ENCODE measurements at places on chromosomes 16 and 17.

- no peak overlapping the region for H3K4me3 ChIP-seq
- no peak overlapping the region for H3K27ac ChIP-seq
- H3K36me3 ChIP-seq: no peaks in the 10 kb centered on the region
- H3K27me3 ChIP-seq: no peaks in the 10 kb centered on the region
- no peak for DNase-seq
- H3K4me1 ChIP-seq: no peaks in the 10 kb centered on the region
Measured at GRCh38 chr16:55033225-55034156, 102.8 kb downstream of the IRX5 start.

DNA sequence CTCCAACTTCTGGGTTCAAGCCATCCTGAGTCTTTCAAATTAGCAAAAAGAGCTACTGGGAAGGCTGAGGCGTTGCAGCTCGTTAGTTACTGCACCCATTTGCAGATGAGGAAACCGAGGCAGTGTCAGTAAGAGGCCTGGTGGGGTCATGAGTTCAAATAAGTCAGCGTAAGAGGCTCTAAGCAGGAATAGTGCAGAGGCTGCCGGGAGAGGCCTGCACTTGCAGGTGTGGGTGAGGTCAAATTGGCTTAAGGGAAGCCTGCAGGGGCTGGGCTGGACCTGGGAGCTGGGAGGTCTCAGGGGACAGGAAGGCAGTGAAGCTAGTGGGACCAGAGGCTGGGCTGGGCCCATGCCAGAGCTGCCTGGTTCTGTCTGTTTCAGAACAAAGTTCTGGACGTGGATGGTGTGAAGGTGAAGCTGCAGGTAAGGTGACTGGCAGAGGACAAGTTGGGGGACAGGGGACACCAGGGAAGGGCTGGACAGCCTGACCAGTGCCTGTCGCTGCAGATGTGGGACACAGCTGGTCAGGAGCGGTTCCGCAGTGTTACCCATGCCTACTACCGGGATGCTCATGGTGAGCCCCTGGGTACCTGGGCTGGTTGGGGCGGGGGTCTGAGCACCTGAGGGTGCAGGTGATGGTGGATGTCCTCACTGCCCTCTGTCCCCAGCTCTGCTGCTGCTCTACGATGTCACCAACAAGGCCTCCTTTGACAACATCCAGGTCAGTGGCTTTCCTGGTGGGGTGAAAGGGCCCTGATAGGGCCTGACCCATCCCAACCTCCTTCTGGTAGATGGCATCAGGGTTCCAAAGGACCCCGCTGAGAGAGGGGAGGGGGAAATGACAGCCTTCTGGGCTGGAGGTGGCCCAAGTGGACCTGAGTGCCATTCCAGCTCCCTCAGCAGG is 3.0 kb downstream of the RAB26 start:
- H3K4me3 ChIP-seq: no peak overlapping the region
- peaks cover 76% of the 10 kb centered on the region for H3K4me1 ChIP-seq
- H3K27me3 ChIP-seq: no peaks in the 10 kb centered on the region

DNA sequence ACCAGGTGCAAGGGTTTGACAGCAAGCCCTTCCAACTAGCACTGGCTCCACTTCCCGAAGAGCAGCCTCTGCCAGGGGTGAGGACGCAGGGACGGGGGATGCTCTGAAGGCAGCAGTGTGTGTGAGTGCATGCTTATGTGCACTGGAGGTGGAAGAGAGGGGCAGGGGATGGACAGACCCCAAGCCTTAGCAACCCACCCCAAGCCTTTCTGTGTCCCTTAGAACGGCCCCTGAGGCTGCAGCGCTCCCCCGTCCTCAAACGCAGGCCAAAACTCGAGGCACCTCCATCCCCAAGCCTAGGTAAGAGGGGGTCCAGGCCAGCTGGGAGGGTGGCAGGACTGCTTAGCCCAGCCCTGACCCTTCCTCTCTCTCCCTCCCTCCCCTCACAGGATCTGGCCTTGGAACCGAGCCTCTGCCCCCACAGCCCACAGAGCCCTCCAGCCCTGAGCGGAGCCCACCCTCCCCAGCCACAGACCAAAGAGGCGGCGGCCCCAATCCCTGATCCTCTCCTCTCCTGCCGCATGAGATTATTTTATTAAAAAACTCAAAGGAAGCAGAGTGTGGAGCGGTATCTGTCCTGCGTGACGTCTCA is 2.9 kb downstream of the ACD start:
- no peaks in the 10 kb centered on the region for H3K36me3 ChIP-seq
- H3K4me1 ChIP-seq: no peaks in the 10 kb centered on the region
- H3K27me3 ChIP-seq: peaks cover 7% of the 10 kb centered on the region
- H3K4me3 ChIP-seq: no peak overlapping the region
- H3K27ac ChIP-seq: no peak overlapping the region

- H3K27ac ChIP-seq: no peak overlapping the region
- H3K36me3 ChIP-seq: peaks cover 51% of the 10 kb centered on the region
- H3K4me3 ChIP-seq: no peak overlapping the region
Measured at GRCh38 chr17:1058423-1059130, 61.6 kb downstream of the TIMM22 start.

DNA sequence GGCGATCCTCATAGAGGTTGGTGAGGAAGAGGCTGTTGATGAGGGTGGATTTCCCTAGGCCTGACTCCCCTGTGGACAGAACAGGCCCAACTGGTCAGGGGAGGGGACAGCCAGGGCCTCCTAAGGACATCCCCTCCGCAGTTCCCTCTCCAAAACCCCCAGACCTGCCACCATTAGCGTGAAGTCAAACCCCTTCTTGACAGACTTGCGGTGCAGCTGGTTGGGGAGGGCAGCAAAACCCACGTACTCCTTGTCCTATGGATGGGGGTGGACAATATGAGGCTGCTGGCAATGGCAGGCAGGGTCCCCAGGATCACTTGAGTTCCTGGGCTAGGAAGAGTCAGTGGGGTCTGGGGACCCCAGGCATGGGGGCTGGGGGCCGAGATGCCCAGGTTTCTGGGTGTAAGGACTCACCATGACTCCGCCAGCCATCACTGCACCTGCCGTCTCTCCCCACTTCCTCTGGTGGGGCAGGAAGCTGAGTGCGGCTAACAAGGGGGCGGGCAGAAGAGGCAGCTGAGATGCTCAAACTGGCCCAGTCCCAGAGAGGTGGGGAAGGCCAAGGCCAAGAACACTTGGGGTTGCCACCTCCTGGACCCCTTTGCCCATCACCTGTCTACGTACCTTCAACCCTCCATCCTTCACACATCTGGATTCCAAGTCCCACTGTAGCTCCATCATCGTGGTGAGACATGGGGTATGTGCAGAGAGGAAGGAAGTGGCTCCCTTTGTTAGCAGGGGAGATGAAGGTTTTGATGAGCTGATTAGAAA is at the start of gene SEPTIN1:
SEPTIN1 (minus strand) TSS at position 451 of the 771 bp plus-strand sequence; CDS start at position 432, 19 bp downstream.
- no peak within 1 kb of the TSS for H3K4me3 ChIP-seq
- no peaks in the 10 kb centered on the region for H3K36me3 ChIP-seq
- peaks cover 10% of the 10 kb centered on the region for H3K4me1 ChIP-seq

DNA sequence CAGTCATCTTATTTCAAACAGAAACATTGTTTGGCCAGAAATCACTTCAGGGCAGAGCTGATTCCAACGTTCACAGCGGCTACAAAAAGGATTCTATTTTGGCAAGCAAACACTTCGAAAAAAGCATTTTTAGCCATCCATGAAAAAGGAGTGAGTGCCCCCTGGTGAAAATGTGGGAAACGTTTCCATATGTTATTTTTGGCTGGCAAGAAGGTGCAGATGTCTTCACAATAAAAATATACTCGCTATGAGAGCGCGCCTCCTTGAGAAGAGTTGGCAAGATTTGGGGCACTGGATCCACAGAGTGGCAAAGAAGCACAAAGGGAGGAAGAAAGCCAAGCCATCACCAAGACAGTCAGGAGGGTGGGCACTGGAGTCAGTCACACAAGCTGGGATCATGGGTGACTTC is 191.1 kb downstream of the CHD9NB start:
- no peaks in the 10 kb centered on the region for H3K27me3 ChIP-seq
- no peaks in the 10 kb centered on the region for H3K4me1 ChIP-seq
- H3K4me3 ChIP-seq: no peak overlapping the region
- H3K27ac ChIP-seq: no peak overlapping the region
- no peak for DNase-seq

- no peaks in the 10 kb centered on the region for H3K36me3 ChIP-seq
- peak; percentile 67 for DNase-seq
- no peaks in the 10 kb centered on the region for H3K27me3 ChIP-seq
- H3K4me3 ChIP-seq: no peak overlapping the region
- peaks cover 14% of the 10 kb centered on the region for H3K4me1 ChIP-seq
Measured at GRCh38 chr16:73794994-73795393, 501.6 kb upstream of the PSMD7 start.

GRCh38 chr16:66515596-66516508 is 34.1 kb downstream of the TK2 start:
- no peaks in the 10 kb centered on the region for H3K4me1 ChIP-seq
- no peaks in the 10 kb centered on the region for H3K27me3 ChIP-seq
- peak overlapping the region; percentile 98 for H3K27ac ChIP-seq

DNA sequence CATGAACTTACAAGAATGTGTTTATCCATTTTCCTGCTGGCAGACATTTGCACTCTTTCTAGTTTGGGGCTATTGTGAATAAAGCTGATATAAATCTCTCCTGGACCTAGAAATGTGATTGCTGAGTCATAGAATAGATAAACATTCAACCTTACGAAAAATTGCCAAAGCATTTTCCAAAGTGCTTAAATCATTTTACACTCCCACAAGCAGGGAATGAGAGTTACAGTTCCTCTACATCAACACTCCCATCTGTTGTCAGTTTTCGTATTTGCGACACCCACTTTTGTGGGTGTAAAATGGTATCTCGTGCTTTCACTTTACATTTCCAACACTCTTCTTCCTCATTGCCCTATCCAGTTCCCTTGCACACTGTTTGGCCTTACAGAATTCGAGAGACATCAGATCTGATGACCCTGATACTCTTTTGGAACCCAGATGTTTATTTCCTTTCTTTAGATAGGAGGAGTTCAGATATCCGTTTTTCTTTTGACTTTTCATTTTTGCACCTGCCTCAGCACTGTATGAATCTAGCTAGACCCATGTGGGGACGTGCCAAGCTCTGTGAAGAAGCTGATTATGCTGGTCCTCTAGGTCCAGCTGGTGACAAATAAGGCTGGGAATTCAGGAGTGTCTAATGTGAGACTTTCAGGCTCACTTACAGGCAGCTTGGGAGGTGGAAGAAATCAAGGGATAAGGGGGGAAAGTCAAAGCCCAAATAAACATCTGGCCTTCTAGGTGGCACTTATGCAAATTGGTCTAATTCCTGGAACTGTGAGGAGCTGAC is 14.0 kb downstream of the SOX9 start:
- H3K4me3 ChIP-seq: no peak overlapping the region
- no peaks in the 10 kb centered on the region for H3K4me1 ChIP-seq
- no peak overlapping the region for H3K27ac ChIP-seq
- no peaks in the 10 kb centered on the region for H3K36me3 ChIP-seq
- no peak for DNase-seq

- H3K4me3 ChIP-seq: no peak overlapping the region
- no peak for DNase-seq
- H3K27me3 ChIP-seq: no peaks in the 10 kb centered on the region
- H3K27ac ChIP-seq: no peak overlapping the region
Measured at GRCh38 chr17:48155889-48156611, 48.5 kb downstream of the SNX11 start.

DNA sequence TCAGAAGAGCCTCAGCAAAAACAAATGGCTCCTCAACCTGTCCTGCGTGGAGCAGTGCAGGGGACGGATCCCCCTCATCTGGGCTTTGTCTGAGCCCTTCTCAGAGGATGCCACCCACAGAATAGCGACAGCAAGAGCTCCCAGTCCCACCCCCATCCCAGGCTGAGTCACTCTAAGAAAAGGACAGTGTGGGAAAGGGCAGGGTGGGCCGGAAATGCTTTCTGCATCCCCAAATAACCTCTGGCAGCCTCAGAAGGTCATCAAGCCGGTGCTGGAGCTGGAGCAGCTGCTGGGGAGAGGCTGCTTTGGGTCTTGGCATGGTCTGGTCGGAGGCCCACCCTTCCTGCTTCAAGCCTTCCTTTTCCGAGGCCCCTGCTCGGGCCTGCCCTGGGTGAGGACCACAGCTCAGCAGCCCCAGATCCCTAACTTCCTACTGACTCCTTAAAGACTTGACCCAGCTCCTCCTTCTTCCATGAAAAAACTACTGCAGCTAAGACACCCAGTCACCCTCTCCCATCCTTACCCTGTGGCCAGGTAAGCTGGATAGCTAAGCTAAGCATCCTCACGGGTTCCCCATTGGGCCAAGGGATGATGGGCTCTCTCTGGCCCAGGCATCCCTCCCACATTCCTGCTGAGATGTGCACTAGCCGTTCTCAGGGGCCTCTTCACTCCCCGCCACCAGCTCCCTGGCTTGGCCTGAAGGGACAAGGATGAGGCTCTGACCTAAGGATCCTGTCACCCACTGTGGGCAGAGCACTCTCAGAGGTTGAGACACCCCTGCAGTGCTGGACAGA is 8.7 kb downstream of the SLC12A4 start:
- H3K4me1 ChIP-seq: no peaks in the 10 kb centered on the region
- peak overlapping the region; percentile 99 for H3K27ac ChIP-seq
- H3K36me3 ChIP-seq: peaks cover 88% of the 10 kb centered on the region

- H3K27ac ChIP-seq: no peak within 1 kb of the TSS
- H3K4me3 ChIP-seq: no peak within 1 kb of the TSS
- no peaks in the 10 kb centered on the region for H3K36me3 ChIP-seq
- peak; percentile 59 for DNase-seq
- no peaks in the 10 kb centered on the region for H3K4me1 ChIP-seq
Measured at GRCh38 chr17:18377437-18378204, at the start of gene EVPLL. TSS of gene EVPLL (plus strand) at chr17:18377778. CDS start at chr17:18380938, 3,160 bp downstream.

- H3K4me3 ChIP-seq: no peak overlapping the region
- DNase-seq: no peak
Measured at GRCh38 chr17:73371836-73372235, 60.0 kb upstream of the CDC42EP4 start.

DNA sequence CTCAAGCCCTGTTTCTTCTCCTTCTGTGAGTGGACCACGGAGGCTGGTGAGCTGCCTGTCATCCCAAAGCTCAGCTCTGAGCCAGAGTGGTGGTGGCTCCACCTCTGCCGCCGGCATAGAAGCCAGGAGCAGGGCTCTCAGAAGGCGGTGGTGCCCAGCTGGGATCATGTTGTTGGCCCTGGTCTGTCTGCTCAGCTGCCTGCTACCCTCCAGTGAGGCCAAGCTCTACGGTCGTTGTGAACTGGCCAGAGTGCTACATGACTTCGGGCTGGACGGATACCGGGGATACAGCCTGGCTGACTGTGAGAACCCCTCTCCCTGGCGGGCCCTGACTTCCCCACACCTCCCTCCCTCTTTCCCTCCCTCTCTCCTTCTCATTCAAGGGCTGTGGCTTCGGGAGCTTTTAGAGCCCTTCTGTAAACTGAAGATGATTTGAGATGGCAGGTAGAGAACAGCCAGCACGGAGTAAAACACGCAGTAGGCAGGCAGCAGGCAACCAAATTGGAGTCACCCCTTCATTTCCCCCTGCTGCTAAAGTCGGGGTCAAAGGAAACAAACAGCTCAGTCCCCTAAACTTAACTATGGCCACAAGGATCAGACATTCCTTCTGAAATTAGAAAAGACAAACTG is 3.9 kb downstream of the SPACA3 start:
- H3K4me1 ChIP-seq: no peaks in the 10 kb centered on the region
- H3K27me3 ChIP-seq: no peaks in the 10 kb centered on the region
- DNase-seq: no peak
- H3K36me3 ChIP-seq: no peaks in the 10 kb centered on the region
- no peak overlapping the region for H3K27ac ChIP-seq
- no peak overlapping the region for H3K4me3 ChIP-seq

Data from right atrium auricular region (tissue), 2 donors.